Muscle of arm (tissue), 14 donors: ENCODE measurements at places on chromosomes 3 and 15.

DNA sequence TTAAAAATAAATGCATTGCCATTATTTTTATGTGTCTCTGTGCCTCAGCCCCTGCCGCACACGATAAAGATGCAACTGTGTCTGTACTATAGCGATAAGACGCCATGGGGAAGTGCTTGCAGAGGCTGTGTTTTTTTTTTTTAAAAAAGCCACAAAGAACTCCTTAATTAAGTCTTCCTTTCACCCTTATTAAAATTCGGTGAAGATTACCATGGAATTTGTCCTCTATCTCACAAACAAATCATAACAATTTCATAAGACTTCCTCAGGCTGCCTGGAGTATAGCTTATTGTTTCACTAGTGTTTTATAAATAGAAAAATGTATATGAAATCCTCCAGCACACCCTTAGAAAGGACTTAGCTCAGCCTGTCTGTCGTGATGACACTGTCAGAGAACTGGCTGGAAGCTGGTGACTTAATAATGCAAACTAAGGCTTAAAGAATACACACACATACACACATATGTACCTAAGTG, 374.8 kb upstream of the SLCO3A1 start:
- DNase-seq, result no peak

DNA sequence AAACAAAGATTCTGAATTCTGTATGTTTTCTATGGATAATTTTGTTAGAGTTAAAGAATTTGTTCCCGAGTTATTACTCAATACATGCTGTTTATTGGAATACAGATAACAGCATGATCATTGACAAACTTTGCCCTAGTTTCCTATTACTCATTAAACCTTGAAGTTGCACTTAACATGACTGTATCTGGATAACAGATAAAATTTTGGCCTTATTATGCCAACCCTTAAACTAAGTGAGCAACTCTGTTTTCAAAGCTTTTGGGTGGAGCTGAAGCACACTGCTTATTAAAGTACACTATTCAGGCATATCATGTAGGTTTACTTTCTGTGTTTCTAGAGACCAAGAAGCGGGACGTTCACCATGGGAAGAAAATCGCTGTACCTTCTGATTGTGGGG, at the start of gene AADAC:
TSS of gene AADAC (plus strand) at position 318 of the 400 bp plus-strand sequence. CDS start at position 365, 47 bp downstream.
- no peak for DNase-seq

GRCh38 chr15:58622877-58623276, 126.6 kb downstream of the ADAM10 start:
- no peak for DNase-seq

DNA sequence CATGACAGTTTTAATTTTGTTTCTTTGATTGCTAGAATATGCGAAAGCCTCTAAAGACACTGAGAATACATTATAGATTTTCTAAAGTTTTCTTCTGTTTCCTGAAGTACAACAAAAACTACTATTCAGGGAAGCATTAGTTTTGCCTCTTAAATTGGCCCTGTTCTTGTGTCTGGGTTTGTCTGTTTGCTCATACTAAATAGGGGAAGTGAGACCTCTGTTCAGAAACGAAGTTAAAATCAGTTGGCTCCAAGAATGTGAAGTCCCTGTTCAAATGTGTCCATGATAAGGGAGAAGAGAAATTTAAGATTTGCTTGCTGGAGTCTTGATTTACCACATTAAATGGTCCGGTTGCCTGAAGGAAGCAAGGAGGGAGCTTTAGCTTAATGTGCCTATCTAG, 327.3 kb upstream of the GBE1 start:
- DNase-seq, result no peak

GRCh38 chr15:78396976-78397375, 41.0 kb upstream of the IREB2 start:
- no peak for DNase-seq

DNA sequence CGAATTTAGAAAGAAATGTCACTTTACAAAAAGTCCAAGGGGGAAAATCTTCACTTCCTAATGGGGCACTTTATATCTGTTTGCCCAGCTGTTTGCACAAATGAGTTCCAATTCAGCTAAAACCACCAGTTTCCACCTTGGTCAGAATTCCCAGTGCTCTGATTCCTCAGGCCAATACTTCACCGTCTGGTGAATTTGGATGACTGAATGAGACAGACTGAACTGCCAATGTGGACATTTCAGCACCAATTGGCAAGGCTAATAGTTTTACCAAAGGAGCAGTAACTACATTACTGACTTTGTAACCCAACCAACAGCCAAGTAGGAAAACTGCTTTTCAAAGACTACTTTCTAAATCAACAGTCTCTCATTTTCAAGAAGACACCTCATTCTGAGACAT, 51.8 kb downstream of the ABI3BP start:
- DNase-seq, result no peak

DNA sequence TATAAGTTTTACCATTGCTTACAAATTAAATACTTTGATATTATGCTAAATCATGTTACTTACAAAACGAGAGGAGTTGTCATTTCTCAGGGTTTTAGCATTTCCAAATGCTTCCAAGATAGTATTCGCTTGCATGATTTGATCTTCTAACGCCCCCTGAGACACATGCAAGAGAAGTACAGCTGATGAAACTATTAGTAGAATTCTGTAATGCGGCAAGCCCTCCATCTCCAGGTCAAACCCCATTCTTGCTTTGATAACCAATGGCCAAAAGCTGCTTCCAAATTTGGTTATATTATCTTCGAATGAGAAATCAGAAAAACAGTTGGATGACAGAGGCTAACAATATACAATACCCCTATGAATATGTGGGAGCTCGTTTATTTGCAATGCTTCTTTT, 14.7 kb downstream of the MYH15 start:
- no peak for DNase-seq

- DNase-seq, result no peak
Measured at GRCh38 chr3:69442771-69443311, 57.0 kb upstream of the FRMD4B start.

- DNase-seq, result no peak
Measured at GRCh38 chr3:33711100-33711499, 7.0 kb downstream of the CLASP2 start.

DNA sequence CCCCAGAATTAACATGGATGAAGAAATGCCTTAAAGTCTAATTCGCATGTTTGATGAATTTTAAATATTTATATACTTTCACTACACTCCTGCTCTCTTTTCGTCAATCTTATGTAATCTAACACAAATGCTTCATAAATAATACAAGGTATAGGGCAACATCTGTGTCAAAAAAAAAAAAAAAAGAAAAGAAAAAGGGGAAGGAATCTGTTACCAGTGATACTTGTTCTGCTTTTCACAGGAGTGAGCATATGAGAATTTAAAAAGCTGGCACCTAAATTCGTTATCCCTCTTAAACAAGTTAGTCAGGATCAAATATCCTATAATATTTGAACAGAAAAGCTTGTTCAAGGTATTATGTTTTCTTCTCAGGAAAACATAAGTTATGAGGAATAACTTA, 243.8 kb downstream of the KCNH8 start:
- DNase-seq, result no peak

GRCh38 chr15:66041276-66041675, 172.0 kb downstream of the RAB11A start:
- no peak for DNase-seq
